ENCODE measurements at places on chromosomes 4 and X. TPM values are rescaled to one million over a fixed set of nuclear protein-coding genes. Genes with fewer than 3 reads are reported as not detected.

GRCh38 chr4:102420563-102421398 lies 75.5 kb upstream of the SLC39A8 start:
- H3K27ac ChIP-seq, result no peak overlapping the region
- no peaks in the 10 kb centered on the region for H3K36me3 ChIP-seq
- H3K4me1 ChIP-seq, result no peaks in the 10 kb centered on the region
- no peaks in the 10 kb centered on the region for H3K27me3 ChIP-seq
- H3K4me3 ChIP-seq, result no peak overlapping the region

DNA sequence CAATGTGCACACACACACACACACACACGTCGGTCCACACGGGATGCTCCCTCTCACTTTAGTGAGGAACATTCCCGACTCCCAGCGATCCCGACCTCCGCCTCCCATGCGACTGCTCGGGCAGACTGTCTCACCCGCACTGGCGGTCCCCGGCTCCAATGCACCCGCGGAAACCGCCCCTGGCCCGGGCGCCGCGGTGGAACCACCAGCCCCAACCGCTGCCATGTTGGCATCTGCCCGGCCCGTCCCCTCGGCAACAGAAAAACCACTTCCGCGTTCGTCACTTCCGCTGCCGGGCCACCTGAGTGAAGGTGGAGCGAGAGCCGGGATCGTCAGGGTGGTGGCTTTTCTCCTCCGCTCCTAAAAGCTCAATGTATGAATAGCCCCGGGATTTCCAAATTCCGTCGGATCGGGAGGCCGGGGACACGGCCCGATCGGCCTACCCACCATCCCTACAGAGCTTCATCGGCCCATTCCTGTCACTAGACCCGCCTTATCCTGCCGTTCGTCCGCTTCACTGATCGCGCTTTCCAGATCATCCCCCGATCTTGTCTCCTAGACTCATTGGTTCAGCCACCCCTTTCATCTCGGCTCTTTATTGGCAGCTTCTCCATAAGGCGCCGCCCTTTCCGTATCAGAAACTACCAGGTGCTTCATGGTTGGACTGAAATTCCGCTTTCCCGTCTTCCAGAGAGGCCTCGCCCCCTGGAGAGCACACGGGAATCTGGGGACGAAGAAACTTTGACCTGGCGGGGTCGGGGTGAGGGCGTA lies at the start of gene SLC35A2:
SLC35A2 (minus strand) TSS at position 235 of the 771 bp plus-strand sequence; CDS start at position 225, 10 bp downstream.
- H3K4me1 ChIP-seq, result peaks cover 48% of the 10 kb centered on the region
- H3K27me3 ChIP-seq, result no peaks in the 10 kb centered on the region
- peak within 1 kb of the TSS; percentile 92 for H3K27ac ChIP-seq
- peak within 1 kb of the TSS; percentile 95 for H3K4me3 ChIP-seq

DNA sequence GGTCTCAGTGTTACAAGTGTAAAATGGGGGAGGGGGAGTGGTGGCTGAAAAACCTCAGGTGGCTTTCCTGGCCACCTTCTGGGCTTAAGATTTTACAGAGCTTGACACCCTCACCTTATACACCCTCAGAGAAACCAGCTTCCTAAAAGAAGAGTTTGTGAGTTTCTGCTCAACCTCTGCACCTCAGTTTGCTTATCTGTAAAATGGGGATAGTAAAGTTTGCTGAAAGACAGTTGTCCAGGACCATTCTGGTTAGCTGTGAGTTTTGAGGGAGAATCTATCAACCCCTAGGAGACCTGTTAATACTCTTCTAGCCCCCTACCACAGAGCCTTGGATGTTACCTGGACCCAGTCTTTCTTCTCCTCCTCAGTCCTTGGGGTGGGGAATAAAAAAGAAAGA lies 9.7 kb downstream of the TSR2 start:
- peaks cover 3% of the 10 kb centered on the region for H3K36me3 ChIP-seq
- H3K27ac ChIP-seq, result no peak overlapping the region
- no peaks in the 10 kb centered on the region for H3K27me3 ChIP-seq
- no peak overlapping the region for H3K4me3 ChIP-seq
- H3K4me1 ChIP-seq, result no peaks in the 10 kb centered on the region

GRCh38 chr4:88659055-88659889 lies 38.4 kb downstream of the NAP1L5 start:
- no peak overlapping the region for H3K4me3 ChIP-seq
- DNase-seq, result peak; percentile 37
- H3K4me1 ChIP-seq, result peaks cover 11% of the 10 kb centered on the region
- no peak overlapping the region for H3K27ac ChIP-seq
- H3K27me3 ChIP-seq, result no peaks in the 10 kb centered on the region

The ZNF630 gene
- 1.2 TPM for total RNA-seq

The ZIC3 gene
- not detected for total RNA-seq

DNA sequence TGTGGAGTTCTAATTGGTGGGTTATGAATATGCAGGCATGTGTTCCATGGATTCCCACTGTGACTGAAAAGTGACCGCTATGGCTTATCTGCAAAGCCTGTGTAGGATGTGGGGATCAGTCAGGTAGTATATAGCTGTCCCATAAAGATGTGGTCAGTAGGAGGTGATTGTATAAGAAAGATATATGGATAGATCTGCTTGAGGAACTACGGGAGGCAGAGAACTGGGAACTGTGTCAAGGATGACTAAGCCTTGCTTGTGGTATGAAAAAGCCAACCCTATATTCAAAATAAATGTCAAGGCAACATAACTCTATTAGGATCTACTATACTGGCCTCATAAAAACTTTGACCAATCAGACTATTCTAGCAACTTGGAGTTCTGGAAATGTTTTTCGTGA lies 185.2 kb downstream of the KLHL4 start:
- no peaks in the 10 kb centered on the region for H3K4me1 ChIP-seq
- H3K4me3 ChIP-seq, result no peak overlapping the region
- H3K27me3 ChIP-seq, result no peaks in the 10 kb centered on the region
- no peak overlapping the region for H3K27ac ChIP-seq
- DNase-seq, result no peak
- H3K36me3 ChIP-seq, result no peaks in the 10 kb centered on the region

DNA sequence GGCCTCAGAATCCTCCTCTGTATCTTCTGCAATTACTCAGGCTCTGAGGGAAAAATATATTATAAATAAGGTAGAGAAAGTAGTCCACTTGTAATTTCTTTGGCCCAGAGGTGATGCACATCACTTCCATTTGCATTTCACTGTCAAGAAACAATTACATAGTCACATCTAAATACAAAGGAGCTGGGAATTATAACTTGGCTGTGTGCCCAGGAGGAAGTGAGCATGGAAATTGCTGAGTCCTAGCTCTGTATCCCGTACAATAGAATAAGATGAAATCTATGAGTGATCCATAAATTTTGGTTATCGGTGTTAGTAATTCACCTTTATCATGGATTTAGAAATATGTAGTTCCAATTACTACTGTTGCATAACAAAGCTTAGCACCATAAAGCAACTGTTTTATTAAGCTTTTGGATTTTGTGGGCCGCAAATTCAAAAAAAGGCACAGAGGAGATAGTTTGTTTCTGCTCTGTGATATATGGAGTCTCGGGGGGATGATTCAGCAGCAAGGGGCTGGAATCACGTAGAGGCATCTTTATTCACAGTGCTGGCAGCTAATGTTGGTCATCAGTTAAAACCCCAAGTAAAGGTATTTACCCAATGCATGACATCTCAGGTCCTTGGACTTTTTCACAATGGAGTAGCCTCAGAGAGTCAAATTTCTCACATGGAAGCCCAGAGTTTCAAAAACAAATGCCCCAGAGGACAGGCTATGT lies 241.4 kb upstream of the GALNT7 start:
- peaks cover under 1% of the 10 kb centered on the region for H3K27me3 ChIP-seq
- H3K4me1 ChIP-seq, result no peaks in the 10 kb centered on the region
- no peak for DNase-seq
- no peak overlapping the region for H3K4me3 ChIP-seq
- no peak overlapping the region for H3K27ac ChIP-seq

- DNase-seq, result no peak
- H3K4me1 ChIP-seq, result no peaks in the 10 kb centered on the region
- no peak overlapping the region for H3K4me3 ChIP-seq
- no peaks in the 10 kb centered on the region for H3K36me3 ChIP-seq
Measured at GRCh38 chrX:2774776-2775175, 22.9 kb downstream of the XG start.

- no peaks in the 10 kb centered on the region for H3K36me3 ChIP-seq
- no peaks in the 10 kb centered on the region for H3K4me1 ChIP-seq
- H3K27me3 ChIP-seq, result no peaks in the 10 kb centered on the region
- no peak overlapping the region for H3K4me3 ChIP-seq
- no peak for DNase-seq
- no peak overlapping the region for H3K27ac ChIP-seq
Measured at GRCh38 chrX:29561417-29561816, 653.9 kb upstream of the MAGEB2 start.

GRCh38 chr4:176340871-176341685 lies 21.3 kb downstream of the SPCS3 start:
- no peak overlapping the region for H3K27ac ChIP-seq
- no peak overlapping the region for H3K4me3 ChIP-seq
- no peaks in the 10 kb centered on the region for H3K4me1 ChIP-seq
- no peak for DNase-seq

DNA sequence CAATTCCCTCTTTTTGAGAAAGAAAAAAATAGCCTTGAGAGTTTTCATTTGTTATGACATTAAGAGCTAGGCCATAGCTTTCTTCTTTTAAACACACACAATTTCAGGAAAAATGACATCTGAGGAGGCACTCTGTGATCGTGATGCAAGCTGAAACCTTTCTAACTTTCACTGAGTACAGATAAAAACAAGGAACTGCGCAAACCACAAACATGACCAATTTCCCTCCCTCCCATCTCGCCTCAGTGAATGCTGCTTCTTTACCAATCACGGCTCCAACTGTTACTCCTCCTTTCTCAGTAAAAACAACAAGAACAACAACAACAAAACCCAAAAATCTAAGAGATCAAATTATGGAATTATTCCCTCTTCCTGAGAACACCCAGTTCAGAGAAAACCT lies 626.8 kb downstream of the TLL1 start:
- H3K27me3 ChIP-seq, result no peaks in the 10 kb centered on the region
- H3K4me3 ChIP-seq, result no peak overlapping the region
- no peak overlapping the region for H3K27ac ChIP-seq
- no peaks in the 10 kb centered on the region for H3K4me1 ChIP-seq

DNA sequence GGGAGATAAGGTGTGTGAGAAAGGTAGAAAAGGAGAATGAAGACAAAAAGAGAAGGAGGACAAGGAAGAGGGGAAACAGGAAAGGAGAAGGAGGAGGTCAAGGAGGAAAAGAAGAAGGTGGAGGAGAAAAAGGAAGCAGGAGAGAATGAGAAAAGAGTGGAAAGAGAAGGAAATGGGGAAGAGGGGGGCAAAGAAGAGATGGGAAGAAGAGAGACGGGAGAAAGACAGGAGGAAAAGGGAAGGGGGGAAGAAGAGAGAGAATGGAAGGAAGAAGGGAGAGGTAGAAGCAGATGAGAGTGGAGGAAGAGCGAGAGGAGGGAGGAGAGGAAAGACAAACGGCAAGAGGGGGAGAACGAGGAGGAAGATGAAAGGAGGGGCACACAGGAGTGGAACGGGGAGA lies 4.1 kb downstream of the GATA1 start:
- DNase-seq, result no peak
- peaks cover 14% of the 10 kb centered on the region for H3K4me1 ChIP-seq
- no peaks in the 10 kb centered on the region for H3K36me3 ChIP-seq
- H3K27me3 ChIP-seq, result peaks cover 9% of the 10 kb centered on the region
- no peak overlapping the region for H3K27ac ChIP-seq
- H3K4me3 ChIP-seq, result no peak overlapping the region

- no peak for DNase-seq
- H3K4me1 ChIP-seq, result no peaks in the 10 kb centered on the region
- no peak overlapping the region for H3K4me3 ChIP-seq
- H3K27ac ChIP-seq, result no peak overlapping the region
Measured at GRCh38 chr4:146932116-146932515, 13.5 kb downstream of the TTC29 start.

DNA sequence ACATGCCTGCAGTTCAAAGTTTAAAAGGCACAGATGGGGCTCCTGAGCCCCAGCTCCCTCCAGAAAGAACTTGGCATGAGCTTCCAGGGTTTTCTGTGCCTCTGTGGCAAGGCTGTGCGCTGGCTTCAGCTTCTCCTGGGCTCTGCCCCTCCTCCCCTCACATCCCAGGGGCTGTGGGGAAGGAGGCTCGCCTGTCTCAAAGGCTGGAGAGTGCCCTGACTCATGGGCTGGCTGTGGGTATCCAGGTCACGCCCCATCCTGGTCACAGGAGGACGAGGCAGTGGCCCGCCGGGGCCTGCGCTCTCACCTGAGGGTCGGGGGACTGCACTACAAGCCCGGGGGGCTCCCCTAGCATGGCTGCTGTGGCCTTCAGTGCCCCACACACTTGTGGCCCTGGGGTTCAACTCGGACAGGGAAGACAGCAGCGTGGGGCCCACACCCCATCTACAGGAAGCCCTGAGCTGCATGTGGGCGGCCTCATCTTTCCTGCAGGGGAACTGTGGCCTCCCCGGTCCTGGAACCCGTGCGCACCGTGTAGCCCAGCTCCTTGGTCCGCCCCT lies 17.9 kb downstream of the LRPAP1 start:
- no peaks in the 10 kb centered on the region for H3K4me1 ChIP-seq
- H3K27me3 ChIP-seq, result no peaks in the 10 kb centered on the region
- no peak overlapping the region for H3K27ac ChIP-seq
- peaks cover 49% of the 10 kb centered on the region for H3K36me3 ChIP-seq
- H3K4me3 ChIP-seq, result no peak overlapping the region

The MAGED4B gene
- 2.6 TPM for total RNA-seq

GRCh38 chr4:139241784-139242151 lies 38.3 kb downstream of the MGARP start:
- H3K36me3 ChIP-seq, result no peaks in the 10 kb centered on the region
- H3K27me3 ChIP-seq, result no peaks in the 10 kb centered on the region
- DNase-seq, result no peak

DNA sequence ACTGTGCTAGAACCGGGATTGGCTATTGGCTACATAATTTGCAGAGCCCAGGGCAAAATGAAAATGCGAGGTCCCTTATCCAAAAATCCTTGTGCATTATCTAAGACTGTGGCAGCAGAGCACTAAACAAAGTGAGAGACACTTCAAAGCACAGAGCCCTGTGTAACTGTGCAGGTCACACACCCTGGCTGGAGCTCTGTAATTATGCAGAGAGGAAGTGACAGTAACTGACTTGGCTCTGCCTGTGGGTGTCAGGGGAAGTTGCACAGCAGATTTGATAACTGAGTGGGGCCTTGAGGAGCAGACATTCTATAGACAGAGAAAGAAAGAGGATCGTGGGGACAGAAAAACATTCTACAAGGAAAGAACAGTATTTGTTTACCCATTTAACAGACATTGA lies 173.5 kb upstream of the FMR1 start:
- DNase-seq, result peak; percentile 25
- peaks cover 23% of the 10 kb centered on the region for H3K4me1 ChIP-seq
- no peaks in the 10 kb centered on the region for H3K27me3 ChIP-seq
- H3K36me3 ChIP-seq, result no peaks in the 10 kb centered on the region
- no peak overlapping the region for H3K4me3 ChIP-seq
- H3K27ac ChIP-seq, result peak overlapping the region; percentile 78

- DNase-seq, result no peak
- no peaks in the 10 kb centered on the region for H3K27me3 ChIP-seq
- no peak overlapping the region for H3K4me3 ChIP-seq
- H3K27ac ChIP-seq, result no peak overlapping the region
Measured at GRCh38 chr4:163309466-163309865, 22.9 kb downstream of the NPY1R start.
